ENCODE measurements at places on chromosomes 1 and 21.

GRCh38 chr1:97781762-97782337, 139.0 kb downstream of the DPYD start:
- no peak for DNase-seq

- no peak for DNase-seq
These were observed 288.4 kb upstream of the RGS18 start for GRCh38 chr1:191869790-191870312.

- no peak for DNase-seq
These were observed 43.5 kb downstream of the TMCC2 start for GRCh38 chr1:205271277-205271676.

- peak; percentile 76 for DNase-seq
These were observed 10.7 kb downstream of the MACF1 start for GRCh38 chr1:39214998-39215873.

DNA sequence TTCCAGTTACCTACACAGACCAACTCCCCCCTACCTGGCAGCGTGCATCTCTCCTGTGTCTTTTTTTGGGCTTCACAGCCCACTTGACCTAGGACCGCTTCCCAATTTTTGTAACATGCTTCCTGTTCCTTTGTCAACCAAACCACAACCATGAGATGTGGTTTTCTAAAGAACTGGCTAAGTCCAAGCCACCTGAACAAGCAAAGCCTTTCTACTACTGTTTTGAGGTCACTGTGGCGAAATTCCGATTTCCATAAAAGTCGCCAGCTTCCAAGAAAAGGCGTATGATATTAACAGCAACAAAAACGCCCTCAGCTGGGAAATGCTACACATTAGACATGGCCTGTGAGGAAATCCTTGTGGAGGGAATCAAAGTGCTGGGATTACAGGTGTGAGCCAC, 12.7 kb upstream of the AK2 start:
- DNase-seq: no peak

DNA sequence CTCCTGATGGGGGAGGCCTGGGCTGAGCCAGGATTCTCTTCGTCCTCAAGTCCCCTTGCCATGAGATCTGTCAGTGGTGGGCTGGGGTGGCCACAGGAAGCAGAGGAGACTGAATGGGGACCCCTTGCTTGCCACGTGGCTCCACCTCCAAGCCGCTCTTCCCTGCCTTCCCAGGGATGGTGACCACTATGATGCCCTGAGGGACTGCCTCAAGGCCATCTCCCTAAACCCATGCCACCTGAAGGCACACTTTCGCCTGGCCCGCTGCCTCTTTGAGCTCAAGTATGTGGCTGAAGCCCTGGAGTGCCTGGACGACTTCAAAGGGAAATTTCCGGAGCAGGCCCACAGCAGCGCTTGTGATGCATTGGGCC, 20.9 kb upstream of the TMEM222 start:
- no peak for DNase-seq

DNA sequence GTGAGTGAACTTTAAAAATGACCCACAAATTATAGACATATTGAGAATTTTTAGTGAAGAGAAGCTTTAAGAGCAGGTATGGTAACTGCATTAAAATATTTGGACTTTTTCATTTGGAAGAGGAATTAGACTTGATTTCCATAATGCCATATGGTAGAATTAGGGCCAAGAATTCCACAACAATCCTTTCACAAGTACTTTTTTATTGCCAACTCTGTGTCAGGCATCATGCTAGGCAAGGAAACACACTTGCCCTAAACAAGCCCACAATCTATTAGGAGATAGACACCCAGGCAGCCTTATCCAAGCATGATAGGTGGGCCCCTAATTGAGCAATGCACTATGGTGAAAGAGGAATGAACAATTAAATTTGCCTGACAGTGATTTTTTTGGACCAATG, 353.0 kb downstream of the TGFB2 start:
- no peak for DNase-seq

GRCh38 chr1:184810735-184811343, 56.2 kb upstream of the EDEM3 start:
- DNase-seq: no peak

DNA sequence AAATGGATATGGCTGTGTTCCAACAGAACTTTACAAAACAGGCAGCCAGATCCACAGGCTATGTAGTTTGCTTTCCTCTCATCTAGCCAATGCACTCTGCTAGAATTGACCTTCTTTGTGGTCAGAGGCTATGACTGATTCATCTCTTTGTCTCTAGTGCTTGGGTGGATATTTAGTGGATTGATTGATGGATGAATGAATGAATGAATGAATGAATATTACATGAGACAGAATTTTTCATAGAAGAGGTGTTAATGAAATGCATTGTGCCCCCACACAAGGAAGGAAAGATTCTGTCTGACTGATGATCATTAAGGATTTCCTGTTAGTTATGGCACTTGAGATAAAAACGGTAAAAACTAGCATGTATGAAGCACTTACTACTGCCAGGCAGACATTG, 50.5 kb upstream of the ZYG11A start:
- DNase-seq: no peak

- peak; percentile 29 for DNase-seq
These were observed 342 bp downstream of the DDOST start for GRCh38 chr1:20660847-20661206.

DNA sequence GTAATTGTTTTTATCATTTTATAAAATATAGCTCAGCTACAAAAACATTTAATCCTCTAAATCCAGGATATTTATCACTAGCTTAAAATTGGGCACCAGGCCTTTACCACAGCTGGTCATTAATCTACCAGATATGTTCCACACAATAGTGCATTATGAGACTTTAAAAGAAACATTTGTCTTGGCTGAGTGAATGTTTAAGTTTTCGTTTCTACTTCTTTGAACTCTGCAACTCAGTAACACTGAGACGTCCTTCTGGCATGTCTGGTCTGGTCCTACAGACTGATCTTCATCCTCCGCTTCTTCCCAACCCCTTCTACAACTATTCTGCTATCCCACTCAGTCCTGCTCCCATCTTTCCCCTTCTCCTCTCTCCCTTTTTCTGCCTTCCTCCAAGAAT, 296.2 kb downstream of the NEGR1 start:
- no peak for DNase-seq

DNA sequence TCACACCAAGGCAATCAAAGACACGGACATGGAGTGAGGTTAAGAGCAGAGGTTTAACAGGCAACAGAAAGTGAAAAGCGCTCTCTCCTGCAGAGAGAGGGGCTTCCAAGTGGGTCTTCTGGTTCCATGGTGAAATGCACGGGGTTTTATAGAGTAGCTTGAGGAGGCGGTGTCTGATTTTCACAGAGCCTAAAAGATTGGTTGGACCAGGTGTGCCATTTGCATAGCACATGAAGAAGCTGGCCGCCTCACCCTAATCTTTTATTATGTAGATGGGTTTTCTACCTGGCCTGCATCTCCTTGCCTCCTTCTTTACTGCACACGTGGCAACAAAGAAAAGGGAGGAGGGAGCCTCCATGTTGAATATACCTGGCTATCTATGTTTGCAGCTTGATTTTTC, 197.3 kb downstream of the RYR2 start:
- no peak for DNase-seq

GRCh38 chr1:2566101-2567045, 10.2 kb downstream of the TNFRSF14 start:
- no peak for DNase-seq

DNA sequence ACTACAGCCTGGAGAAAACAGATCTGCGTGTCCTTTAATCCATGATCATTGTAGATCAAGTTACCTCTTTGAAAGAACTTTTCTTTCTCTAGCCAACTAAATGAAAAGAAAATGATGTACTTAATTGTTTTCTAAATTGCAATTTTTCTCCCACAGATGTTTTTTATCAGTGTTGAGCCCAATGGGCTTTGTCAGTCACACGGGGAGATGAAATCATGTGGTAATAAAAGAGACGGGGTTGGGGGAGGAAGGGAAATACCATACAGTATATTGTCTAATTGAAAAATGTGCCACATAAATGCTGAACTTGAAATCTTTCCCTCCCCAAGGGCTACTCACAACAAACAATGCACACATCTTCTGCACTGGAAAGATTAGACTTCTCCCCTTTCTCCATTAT, 58.4 kb downstream of the NTMT2 start:
- no peak for DNase-seq

- no peak for DNase-seq
These were observed 5.0 kb downstream of the HPDL start for GRCh38 chr1:45331436-45332345.

- DNase-seq: no peak
These were observed 180.4 kb downstream of the SLC44A5 start for GRCh38 chr1:75430526-75430925.

GRCh38 chr21:45748593-45748992, 105.1 kb downstream of the PCBP3 start:
- DNase-seq: no peak

DNA sequence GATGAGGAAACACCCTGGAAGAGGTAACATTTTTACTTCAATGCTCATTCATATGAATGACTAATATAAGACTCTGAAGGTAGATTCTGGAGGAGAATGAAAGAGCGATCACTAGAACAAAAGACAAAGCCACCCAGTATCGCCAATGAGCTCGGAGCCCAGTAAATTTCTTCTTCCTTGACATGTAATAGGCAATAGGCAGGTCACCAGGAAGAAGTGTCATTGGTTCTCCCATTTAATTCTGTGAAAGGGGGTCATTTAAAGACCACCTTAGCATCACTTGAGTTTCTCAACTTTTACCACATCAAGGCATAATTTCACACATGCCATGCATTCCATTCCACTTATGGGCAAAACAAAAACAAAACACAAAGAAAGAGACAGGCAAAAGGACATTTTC, 7.9 kb downstream of the TNFSF18 start:
- no peak for DNase-seq

GRCh38 chr1:100266741-100267140, 725 bp downstream of the RTCA start:
- DNase-seq: peak; percentile 34

DNA sequence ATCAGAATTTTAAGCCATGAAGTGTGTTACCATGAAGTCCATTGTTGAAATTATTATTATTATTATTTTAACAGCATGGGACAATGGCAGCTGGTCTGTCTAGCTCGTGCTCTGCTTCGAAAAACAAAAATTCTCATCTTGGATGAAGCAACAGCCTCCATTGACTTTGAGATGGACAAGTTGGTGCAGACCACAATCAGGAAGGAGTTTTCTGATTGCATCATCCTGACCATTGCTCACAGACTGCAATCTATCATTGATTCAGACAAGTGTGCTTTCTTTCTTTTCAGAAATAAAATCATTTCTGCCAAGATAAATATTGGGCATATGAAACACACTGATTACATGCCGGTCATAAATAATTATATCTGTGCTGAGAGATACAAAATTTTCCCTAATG, 21.0 kb downstream of the HSPA13 start:
- peak; percentile 73 for DNase-seq

- no peak for DNase-seq
These were observed 90.2 kb downstream of the PBX1 start for GRCh38 chr1:164649146-164649545.

DNA sequence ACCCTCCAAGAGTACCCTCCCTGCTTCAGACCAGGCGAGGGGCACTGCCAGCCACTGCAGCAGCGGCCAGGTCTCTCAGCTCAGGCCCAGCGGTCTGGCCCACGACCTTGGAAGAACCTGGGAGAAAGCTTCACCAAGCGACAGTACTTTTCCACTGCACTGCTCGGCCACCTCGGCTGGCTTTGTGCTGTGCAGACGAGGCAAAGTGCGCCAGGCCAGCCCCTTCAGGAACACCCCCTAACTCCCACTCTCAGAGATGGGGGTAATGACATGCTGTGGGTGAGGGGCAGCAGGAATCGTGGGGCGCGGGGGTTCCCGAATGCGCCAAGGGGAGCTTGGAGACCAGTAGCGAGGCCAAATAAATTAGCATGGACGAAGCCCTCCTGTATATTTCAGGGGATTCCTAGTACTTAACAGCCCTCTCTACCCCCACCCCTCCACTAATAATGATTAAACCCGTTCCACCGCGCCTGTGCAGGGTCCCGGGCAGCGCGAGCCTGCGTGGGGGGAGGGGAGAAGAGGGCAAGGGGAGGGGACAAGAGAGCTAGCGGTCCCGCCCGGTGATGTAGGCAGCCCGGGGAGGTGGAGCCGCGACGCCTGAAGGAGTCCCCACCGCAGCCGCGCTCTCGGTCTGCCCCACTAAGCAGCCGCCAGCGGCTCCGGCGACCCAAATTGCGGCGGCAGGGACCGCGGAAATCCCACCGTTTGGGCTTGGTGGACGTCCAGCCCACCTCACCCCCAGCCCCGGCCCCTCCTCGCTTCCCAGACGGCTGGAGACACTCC, at the start of gene FAM43B:
Gene FAM43B, plus strand, starts transcription at position 629 of the 783 bp plus-strand sequence. CDS start 401 bp downstream, outside the sequence.
- DNase-seq: peak; percentile 19

DNA sequence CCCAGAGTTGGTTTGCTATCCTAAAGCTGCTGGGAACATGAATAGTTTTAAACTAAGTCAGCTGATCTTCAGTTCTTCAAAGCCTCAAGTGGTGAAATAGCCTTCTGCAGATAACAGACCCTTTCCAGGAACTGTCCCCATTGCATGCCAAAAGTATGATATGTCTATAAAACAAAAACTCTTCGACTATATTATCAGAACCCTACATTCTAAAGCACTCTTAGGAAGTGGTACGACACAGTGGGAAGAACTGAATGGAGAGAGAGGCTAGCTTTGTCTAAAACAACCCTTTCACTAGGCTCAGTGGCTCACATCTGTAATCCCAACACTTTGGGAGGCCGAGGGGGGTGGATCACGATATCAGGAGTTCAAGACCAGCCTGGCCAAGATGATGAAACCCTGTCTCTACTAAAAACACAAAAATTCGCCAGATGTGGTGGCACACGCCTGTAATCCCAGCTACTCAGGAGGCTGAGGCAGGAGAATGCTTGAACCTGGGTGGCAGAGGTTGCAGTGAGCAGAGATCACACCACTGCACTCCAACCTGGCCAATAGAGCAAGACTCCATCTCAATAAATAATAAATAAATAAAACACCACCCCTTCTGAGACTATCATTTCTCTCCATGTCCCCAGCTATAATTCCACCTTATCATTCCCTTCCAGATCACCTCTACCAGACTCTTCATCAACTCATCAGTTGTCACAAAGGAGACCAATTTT, 2.2 kb upstream of the FRRS1 start:
- peak; percentile 97 for DNase-seq

- DNase-seq: no peak
These were observed 442.6 kb downstream of the DSCAM start for GRCh38 chr21:40404396-40404800.

DNA sequence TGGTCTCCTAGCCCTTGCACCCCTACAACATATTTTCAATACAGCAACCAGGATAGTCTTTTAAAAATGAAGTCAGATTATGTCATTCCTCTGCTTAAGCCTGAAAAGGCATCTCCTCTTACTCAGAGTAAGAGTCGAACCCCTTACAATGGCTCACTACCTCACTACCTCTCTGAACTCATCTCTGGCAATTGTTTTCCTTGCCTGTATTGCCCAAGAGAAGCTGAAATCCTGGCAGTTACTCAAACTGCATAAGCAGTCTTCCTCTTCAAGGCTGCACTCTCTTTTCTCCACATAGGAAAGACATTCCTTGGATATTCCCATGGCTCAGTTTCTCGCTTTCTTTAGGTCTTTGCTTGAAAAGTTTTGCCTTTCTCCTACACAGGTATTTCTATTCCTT, 22.7 kb downstream of the CLDN8 start:
- no peak for DNase-seq

GRCh38 chr1:242886137-242886536, 361.6 kb upstream of the PLD5 start:
- no peak for DNase-seq

GRCh38 chr1:3891329-3891865, 8.7 kb downstream of the C1orf174 start:
- no peak for DNase-seq

All from OCI-M1 (cell line).